ENCODE measurements at places on chromosomes 11 and 22.

- no peak for DNase-seq
Observed at GRCh38 chr11:62926680-62927455, 5.7 kb upstream of the CHRM1 start.

DNA sequence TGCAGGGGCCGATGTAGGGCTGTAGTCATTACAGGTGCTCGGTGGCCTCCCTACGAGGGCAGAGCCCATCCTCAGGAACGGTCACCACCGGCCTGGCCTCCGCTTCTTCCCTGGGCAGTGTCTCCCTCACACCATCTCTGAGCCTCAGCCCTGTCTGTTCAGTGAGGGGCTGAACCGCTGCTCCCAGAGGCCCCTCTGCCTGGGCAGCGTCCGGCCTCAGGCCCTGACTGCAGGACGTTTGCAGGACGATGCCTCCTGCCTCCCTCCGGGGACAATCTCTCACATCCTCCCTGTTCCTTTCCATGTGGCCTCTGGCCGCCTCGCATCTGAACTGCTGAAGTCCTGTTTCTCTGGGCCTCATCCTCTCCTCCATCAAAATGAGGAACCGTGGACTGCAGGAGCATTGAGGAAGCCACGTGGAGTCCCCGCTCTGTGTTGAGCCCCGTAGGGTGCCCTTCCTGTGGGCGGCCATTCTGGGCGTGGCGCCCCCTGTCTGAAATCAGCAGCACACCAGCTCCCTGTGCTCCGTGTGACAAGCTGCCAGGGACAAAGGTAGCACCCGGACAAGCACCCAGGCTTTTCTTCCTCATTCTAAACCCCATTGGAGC is 933.5 kb downstream of the BRD1 start:
- DNase-seq = no peak

GRCh38 chr11:117829369-117829725 is 4.8 kb upstream of the FXYD2 start:
- DNase-seq = no peak

- DNase-seq = no peak
Observed at GRCh38 chr11:96113193-96113681, 189.3 kb upstream of the MTMR2 start.

DNA sequence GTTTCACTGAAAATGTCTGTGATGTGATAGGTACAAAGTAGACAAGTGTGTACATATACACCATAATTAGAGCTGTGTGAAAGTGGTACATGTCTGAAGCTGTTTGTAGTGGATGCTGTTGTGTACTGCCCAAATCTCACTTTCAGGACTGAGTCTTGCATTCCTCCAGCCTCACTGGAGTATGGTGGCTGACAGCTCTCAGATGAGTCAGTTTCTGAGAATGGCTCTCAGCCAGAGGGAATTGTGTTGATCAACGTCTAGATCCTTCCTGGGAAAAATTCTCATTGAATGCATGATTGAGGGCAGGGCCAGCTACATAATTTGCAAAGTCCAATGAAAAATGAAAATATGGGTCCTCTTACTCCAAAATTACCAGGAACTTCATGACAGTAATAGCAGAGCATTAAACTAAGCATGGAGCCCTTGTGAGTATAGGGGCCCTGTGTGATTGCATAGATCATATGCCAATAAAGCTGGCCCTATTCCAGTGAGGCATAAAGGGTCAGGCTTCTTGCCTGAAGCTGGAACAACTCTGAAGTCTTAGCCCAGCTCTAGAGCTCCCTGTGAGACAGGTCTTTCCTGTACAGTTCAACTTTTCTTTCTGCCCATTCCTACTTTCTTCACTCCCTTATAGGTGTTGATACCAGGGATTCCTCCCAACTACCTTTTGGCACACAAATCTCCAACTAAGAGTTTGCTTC is 10.8 kb upstream of the CYP2R1 start:
- DNase-seq = no peak

GRCh38 chr22:35808377-35808776 is 90.7 kb downstream of the APOL5 start:
- DNase-seq = no peak

GRCh38 chr11:132037956-132038355 is 667.5 kb downstream of the NTM start:
- DNase-seq = no peak

GRCh38 chr11:71330996-71331395 is 78.6 kb upstream of the SHANK2 start:
- DNase-seq = no peak

GRCh38 chr22:24134090-24134846 is 47.0 kb upstream of the SUSD2 start:
- DNase-seq = no peak

DNA sequence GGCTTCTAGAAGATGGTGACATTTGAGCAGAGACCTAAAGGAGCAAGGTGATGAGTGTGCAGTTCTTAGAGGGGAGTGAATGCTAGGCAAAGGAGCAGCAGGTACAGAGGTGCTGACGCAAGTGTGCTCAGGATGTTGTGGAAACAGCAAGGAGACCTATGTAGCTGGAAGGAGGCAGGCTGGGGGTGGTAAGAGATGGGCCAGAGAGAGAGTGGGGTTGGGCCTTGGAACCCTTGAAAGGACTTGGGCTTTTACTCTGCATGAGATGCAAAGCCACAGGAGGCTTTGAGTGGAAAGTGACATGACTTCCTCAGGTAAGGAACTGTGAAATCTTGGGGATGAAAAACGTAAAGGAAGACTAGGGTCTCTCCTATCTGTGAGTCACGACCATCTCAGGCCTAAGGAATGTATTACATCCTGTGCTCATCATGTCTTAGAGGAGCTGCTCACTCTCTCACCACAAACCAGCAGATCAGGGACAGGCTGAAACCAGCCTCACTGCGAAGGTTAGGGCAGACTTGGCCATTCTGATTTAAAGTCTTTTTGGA is 65.4 kb downstream of the MICAL2 start:
- no peak for DNase-seq

GRCh38 chr11:67293090-67293489 is 4.0 kb downstream of the ANKRD13D start:
- no peak for DNase-seq

DNA sequence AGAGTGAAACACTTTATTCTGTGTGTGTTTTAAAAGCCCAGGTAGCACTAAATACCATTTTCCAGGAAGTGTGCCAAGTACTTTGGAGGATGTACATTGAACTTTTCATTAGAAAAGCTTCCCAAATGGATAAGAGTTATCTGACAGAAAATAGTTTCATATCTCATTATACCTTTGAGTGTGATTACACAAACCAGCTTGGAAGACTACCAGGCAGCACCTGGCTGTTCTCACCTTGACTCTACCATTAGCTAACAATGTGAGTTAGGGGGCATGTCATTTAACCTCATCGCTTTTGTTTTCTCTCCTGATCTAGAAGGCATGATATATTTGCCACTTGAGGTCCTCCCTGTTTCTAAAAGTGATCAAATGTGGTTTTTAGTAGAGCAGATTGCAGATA is 50.2 kb downstream of the GRM5 start:
- DNase-seq = no peak

DNA sequence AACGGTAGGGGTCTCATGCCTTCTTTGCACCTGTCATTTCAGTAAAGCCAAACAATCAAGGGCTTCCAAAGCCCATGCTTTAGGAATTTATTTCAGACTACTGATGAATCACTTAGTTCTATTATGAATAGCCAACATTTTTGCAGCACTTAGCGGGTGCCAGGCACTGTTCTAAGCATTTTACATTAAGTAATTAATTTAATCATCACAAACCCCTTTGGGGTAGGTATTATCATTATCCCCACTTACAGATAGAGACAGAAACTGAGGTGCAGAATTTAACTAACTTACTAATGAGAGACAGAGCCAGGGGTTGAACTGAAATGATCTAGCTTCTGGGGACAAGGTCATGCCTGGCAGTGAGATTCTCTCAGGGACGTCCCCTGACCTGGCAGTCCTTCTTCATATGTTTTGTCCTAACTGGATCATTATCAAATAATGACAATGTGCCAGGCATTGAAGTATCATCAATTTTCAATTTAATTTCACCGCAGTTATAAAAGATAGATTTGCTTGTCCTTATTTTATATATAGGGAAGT is 31.7 kb upstream of the NAV2 start:
- DNase-seq = no peak

DNA sequence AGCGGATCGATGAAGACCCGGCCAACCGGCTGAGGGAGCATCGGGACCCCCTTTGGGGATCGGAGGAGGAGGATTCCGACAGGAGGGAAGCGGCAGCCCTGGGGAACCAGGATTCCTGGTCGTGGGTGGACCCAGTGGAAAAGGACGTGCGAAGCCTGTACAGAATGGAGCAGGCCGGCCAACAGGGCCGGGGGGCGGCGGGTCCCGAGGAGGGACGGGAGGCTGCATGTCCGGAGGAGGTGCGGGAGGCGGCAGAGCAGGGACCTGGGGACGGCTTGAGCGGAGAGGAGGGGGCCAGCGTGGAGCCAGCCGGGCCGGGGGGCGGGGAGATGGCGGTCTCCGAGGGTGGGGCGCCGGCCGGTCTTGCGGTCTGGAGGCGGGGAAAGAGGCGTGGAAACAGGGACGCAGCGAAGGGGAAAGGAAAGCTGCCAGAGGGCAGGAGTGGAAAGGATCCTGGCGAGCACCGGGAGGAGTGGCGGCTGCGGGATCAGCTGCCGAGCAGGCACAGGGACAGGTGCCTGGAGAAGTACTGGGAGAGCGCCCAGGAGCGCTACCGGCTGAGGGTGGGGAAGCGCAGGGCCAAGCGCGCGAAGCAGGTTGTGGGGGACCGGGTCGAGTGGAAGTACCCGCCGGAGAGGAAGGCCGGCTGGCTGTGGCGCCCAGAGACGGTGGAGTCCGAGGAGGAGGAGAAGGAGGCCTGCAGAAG is at the start of gene ANO5:
Gene ANO5, plus strand, starts transcription at position 444 of the 706 bp plus-strand sequence. CDS start 408 bp downstream, outside the sequence.
- DNase-seq = no peak

GRCh38 chr11:44972746-44973435 is 22.2 kb upstream of the TP53I11 start:
- no peak for DNase-seq

- peak; percentile 34 for DNase-seq
Observed at GRCh38 chr22:37428649-37429586, 1.6 kb upstream of the ELFN2 start.

- DNase-seq = no peak
Observed at GRCh38 chr11:47971501-47971900, 8.9 kb upstream of the PTPRJ start.

DNA sequence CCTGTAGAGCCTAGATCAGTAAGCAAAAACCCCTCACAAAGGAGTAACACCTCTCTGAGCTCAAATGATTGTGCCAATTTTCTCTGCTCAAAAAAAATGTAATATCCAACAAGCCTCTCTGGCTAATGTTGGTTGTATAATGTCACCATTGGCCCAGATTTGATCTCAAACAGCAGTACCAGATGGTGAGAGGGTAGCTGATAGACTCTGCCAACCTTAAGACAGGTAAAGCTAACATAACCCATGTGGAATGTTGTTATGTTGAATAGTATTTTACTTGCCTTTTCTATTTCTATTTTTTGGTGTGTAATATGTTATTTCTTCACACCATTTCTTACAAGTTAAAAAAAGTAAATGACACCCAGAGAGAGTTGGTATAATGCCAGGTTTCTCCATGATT is 166.7 kb upstream of the GUCY1A2 start:
- no peak for DNase-seq

- DNase-seq = no peak
Observed at GRCh38 chr11:3880724-3881123, 25.3 kb downstream of the STIM1 start.

DNA sequence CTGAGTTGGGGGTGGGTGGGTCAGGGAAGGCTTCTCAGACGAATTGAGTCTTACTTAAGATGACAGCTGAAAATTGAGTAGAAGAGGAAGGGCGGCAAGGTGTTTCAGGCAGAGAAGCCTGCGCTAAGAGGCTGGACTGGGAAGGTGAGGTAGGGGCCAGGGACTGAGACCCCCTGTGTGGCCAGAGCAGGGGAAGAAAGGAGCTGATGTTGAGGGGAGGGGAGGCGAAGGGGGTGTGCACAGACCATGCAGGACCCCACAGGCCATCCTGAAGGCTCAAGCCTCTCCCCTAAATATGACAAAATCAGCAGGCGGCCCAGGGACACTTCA is 40.6 kb upstream of the CREB3L1 start:
- DNase-seq = no peak

- no peak for DNase-seq
Observed at GRCh38 chr11:5004424-5005274, 10.0 kb downstream of the OR51L1 start.

DNA sequence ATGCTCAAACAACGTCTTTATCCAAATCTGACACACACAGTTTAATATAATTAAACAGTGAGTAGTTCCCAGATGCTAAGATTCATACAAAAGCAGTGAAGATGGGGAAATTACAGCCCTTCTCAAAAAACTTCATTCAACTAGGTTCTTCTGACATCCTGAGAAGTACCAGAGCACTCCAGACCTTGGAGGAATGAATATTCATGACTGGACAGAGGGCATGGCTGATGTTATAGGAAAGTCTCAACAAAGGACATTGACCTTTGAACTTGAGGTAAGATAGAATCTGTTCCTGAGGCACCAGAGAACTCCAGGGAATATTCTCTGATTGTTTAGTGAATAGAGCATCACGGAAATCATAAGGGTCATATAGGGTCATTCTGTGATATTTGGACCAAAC is 106.4 kb upstream of the SLC5A12 start:
- no peak for DNase-seq

DNA sequence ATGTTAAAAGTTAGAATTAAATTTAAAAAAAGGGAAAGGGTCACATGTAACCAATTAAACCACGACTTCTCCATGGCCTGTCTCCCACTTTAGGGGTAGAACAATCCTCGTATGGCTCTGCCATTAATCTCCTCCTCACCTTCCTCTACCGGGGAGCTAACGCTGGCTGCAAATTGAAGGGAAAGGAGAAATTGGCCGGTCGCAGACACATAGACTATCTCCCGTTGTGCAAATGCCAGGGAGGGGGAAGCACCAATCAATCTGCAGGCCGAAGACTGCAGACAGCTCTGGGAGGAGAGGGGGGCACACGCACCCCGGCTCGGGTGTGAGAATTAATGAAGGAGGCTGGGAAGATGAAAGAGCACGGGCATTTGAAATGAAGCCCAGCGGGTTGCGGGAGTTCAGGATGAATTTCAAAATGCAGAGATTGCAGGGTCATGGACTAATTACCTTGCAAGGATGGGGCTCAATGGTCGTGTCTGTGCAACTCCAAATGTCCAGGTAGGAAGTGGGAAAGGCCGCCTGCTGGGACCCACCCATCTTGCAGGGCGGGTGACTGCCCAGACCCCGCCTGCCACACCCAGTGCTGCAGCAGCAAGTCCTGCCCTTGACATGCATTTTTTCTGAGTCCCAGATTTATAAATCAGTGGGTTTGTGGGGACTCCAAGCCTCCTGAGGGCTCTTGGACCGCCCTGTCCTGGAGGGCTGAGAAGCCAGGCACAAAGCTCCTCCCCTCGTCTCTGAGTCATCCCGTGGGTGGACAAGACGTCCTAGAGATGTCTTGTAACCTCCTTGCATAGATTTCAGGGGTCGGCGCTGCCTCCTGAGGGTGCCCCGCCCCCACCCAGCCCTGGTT is 534.2 kb downstream of the TBC1D22A start:
- no peak for DNase-seq

- DNase-seq = no peak
Observed at GRCh38 chr22:30704978-30705377, 10.3 kb downstream of the OSBP2 start.

- no peak for DNase-seq
Observed at GRCh38 chr11:4886186-4886585, 4.5 kb downstream of the OR51T1 start.

GRCh38 chr11:15551901-15552851 is 437.5 kb downstream of the INSC start:
- no peak for DNase-seq

GRCh38 chr11:12137938-12138731 is 27.7 kb downstream of the MICAL2 start:
- DNase-seq = no peak

Measured in activated CD4-positive, alpha-beta T cell treated with anti-CD3 and anti-CD28 coated beads, Interleukin-2, amount 50 U/mL, for 24 hours (primary cell).